CD14-positive monocyte (primary cell): ENCODE measurements at places on chromosomes 4 and X.

GRCh38 chrX:124462931-124463330 lies 116.6 kb downstream of the SH2D1A start:
- DNase-seq = no peak

- DNase-seq = no peak
These were observed at the start of gene LEF1 for GRCh38 chr4:108168671-108169523. LEF1 (minus strand) TSS chr4:108168932; CDS start chr4:108167767, 1,165 bp downstream.

GRCh38 chrX:23980011-23980441 lies 47.0 kb downstream of the KLHL15 start:
- no peak for DNase-seq

DNA sequence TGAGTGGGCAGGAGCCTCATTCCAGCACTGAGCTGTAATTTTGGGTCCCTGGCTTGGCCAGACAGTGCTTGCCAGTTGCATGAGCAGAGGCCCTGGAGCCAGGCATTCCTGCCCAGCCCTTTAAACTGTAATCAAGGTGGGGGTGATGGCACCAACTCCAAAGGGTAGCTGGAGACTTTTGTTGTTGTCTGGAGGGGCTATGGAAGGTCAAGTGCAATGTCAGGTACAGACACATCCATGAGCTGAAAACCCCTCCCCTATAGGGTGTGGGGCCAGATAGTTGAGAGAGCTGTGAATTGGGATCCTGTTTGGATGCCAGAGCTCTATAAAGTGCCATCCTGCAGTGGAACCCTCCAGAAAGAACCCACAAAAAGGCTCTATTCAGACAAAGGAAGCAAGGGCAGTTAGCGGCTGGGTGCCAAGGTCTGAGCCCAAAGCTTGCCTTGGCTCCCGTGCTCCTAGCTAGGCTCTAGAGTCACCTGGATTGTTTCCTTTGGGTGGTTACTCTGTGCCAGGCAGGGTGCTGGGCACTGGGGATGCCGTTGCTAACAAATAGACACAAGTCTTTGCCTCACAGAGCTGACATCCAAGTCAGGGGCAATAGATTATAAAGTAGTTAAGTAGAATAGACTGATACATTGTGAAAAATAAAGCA lies 163.0 kb downstream of the EFNB1 start:
- DNase-seq = no peak

DNA sequence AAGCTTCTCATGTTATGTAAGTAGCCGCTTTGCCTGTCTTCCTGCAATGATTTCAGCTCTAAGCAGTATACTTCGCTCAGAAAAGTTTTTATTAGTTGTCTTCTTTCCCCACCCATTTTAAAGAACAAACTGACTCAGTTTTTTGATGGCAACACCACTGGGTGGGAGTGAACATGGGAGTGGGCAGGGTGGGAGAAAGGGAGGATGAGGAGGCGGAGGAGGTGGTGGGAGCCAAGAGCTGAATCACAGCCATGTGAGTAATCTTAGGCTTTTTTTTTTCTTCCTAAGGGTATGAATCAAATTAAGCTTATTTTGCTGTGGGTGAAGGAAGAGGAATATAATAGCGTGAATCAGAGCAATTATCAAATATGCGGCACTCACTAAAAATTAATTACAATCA lies 574.3 kb upstream of the DIPK2B start:
- no peak for DNase-seq
